ENCODE measurements at places on chromosomes 7 and 10.

DNA sequence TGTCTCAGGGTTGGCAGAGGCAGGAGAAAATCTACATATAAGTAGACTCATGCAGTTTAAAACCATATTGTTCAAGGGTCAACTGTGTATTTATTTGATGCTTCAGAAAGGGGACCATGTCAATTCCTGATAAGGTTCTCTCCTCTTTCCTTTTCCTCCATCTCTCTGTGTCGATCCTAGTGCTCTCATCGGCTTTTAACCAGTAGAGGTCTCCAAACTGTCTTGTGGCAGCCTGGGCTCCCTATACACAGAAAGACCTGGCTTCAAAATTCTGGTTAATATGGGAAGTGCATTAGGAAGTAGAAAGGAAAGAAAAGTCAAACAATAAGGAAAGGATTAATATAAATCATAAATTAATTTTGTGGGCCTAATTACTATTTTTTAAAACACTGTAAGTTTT is 304.4 kb upstream of the C7orf33 start:
- DNase-seq = no peak

DNA sequence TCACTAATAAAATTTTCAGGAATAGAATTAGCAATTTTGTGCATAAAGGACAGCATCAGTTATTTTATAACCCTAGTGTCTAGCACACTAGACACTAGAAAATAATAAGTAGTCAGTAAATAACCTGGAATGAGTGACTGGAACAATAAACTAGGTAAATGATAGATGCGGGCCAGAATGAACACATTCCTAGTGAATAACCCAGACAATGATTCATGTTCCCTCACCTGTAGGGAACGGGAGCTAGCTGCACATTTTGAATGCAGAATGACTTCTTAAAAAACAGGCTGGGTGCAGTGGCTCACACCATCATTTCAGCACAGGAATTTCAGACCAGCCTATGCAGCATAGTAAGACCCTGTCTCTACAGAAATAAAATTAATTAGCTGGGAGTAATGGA is 3.2 kb upstream of the ATOH7 start:
- DNase-seq = no peak

DNA sequence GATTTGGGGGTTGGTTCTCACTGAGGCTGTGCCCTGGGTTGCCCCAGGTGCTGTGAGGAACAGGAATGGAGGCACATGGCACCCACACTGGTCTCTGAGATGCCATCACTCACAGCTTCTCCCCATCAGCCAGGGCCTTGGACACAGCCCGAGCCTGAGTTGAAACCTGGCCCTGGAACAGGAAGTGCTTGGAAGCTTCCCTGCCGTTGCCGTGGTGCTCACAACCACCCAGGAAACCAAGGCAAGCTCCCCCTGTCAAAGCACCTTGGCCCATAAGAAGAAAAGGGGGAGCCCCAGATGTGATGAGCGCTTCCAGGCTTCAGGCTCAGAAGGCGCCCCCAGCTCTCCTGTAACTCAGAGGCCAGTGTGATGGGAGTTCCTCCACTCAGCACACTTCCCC is at the start of gene BTBD16:
Gene BTBD16 (plus strand): TSS at position 221 of the 400 bp plus-strand sequence. CDS start 3,786 bp downstream, outside the sequence.
- DNase-seq = no peak

GRCh38 chr10:16597656-16598055 is 76.0 kb upstream of the C1QL3 start:
- no peak for DNase-seq
